ENCODE measurements at places on chromosomes 5 and 9. TPM values are rescaled to one million over a fixed set of nuclear protein-coding genes. Genes with fewer than 3 reads are reported as not detected.
A peak's percentile ranks its signal among the peaks of the same experiment; 100 is the strongest.

GRCh38 chr9:136460772-136461325 is 21.2 kb upstream of the INPP5E start:
- H3K36me3 ChIP-seq: peaks cover 97% of the 10 kb centered on the region
- H3K27ac ChIP-seq: no peak overlapping the region
- H3K4me3 ChIP-seq: no peak overlapping the region

- no peak for DNase-seq
- H3K36me3 ChIP-seq: no peaks in the 10 kb centered on the region
- no peaks in the 10 kb centered on the region for H3K4me1 ChIP-seq
- H3K27ac ChIP-seq: no peak overlapping the region
- H3K4me3 ChIP-seq: no peak overlapping the region
These were observed 9.4 kb downstream of the OR2K2 start for GRCh38 chr9:111320631-111321030.

- DNase-seq: no peak
- no peak overlapping the region for H3K4me3 ChIP-seq
- H3K4me1 ChIP-seq: no peaks in the 10 kb centered on the region
- no peak overlapping the region for H3K27ac ChIP-seq
- H3K27me3 ChIP-seq: no peaks in the 10 kb centered on the region
- no peaks in the 10 kb centered on the region for H3K36me3 ChIP-seq
These were observed 129.5 kb downstream of the NPR3 start for GRCh38 chr5:32840606-32841005.

DNA sequence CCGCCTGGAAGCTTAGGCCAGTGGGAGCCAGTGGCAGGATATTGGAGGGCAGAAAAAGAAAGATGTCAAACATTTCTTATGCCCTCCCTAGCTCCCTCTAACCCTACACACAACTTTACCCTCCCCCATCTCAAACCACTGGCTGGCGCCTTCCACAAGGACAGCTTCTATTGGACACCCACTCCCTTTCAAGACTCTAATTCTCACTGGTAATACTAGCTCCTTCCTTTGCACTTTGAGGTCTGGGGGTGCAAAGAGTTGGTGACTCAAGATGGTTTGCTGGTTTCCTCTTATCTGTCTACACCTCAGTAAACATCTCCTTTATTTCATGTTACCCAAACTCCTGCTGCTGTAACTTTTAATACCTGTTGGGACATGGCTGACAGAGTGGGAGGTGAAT is 11.6 kb upstream of the ITGA1 start:
- H3K27me3 ChIP-seq: no peaks in the 10 kb centered on the region
- DNase-seq: peak; percentile 65
- H3K27ac ChIP-seq: peak overlapping the region; percentile 68
- peak overlapping the region; percentile 34 for H3K4me3 ChIP-seq
- no peaks in the 10 kb centered on the region for H3K36me3 ChIP-seq

OR1J1 gene
- not detected for polyA plus RNA-seq

GRCh38 chr9:134548618-134549017 is 93.0 kb upstream of the COL5A1 start:
- H3K36me3 ChIP-seq: no peaks in the 10 kb centered on the region
- no peak overlapping the region for H3K27ac ChIP-seq
- H3K4me1 ChIP-seq: no peaks in the 10 kb centered on the region
- no peak overlapping the region for H3K4me3 ChIP-seq
- no peaks in the 10 kb centered on the region for H3K27me3 ChIP-seq

DNA sequence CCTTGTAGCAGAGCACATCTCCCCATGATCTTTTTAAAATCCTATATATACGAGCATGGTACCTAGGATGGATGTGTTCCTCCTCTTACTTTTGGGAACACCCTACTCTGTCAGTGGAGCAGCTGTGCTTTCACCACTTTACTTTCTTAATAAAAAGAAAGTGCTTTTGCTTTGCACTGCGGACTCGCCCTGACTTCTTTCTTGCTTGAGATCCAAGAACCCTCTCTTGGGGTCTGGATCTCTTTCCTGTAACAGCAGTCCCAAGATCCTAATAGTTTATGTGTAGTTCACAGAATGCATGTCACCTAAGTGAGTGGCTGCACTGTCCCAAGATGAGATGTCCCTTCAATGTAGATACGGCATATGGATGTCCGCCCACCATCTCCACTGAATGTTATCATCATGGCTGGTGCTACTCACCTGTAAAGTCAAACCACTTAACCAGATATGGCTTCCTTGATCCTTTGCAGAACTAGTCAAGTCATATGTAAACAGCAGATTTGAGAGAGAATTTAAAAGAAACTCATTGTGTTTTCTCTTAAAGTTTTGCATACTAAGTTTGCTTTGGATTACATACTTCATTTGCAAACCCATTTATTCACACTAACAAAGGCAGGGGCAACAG is 1.9 kb downstream of the FGF1 start:
- no peak for DNase-seq
- H3K27me3 ChIP-seq: no peaks in the 10 kb centered on the region
- H3K36me3 ChIP-seq: no peaks in the 10 kb centered on the region
- no peak overlapping the region for H3K27ac ChIP-seq
- H3K4me3 ChIP-seq: no peak overlapping the region

DNA sequence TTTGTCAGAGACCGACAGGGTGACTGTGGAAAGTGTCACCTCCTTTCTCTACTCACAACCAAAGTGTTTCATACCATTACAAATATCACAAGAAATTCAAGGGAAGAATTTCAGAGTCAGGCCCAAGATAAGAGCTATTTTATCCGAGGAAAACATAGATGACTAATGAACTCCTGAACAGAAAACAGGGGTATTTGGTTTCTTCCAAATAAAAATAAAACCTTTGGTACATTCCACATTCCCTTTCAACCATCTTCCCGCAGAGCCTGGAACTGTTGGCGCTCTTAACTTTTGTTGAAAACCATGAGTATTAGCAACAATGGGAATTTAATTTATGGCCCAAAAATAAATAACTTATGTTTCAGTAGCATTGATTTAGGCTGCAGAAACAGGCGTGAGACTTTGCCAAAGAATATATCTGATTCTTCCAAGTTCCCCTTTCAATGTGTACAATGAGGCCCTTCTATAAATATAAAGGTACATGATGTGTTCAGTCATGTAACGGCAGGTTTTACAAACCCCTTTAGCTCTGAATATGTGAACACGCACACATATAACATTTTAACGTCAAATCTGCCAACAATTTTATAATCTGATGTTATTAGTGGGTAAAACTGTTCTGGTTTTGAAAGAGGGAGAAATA is 69.5 kb downstream of the RETREG1 start:
- DNase-seq: no peak
- no peaks in the 10 kb centered on the region for H3K27me3 ChIP-seq
- H3K4me1 ChIP-seq: no peaks in the 10 kb centered on the region
- no peak overlapping the region for H3K4me3 ChIP-seq
- H3K36me3 ChIP-seq: no peaks in the 10 kb centered on the region

GRCh38 chr9:127370672-127371648 is 26.0 kb upstream of the SLC2A8 start:
- H3K4me1 ChIP-seq: peaks cover 5% of the 10 kb centered on the region
- no peaks in the 10 kb centered on the region for H3K27me3 ChIP-seq
- DNase-seq: peak; percentile 87

DRD1 gene
- 0.07 TPM for polyA plus RNA-seq

DNA sequence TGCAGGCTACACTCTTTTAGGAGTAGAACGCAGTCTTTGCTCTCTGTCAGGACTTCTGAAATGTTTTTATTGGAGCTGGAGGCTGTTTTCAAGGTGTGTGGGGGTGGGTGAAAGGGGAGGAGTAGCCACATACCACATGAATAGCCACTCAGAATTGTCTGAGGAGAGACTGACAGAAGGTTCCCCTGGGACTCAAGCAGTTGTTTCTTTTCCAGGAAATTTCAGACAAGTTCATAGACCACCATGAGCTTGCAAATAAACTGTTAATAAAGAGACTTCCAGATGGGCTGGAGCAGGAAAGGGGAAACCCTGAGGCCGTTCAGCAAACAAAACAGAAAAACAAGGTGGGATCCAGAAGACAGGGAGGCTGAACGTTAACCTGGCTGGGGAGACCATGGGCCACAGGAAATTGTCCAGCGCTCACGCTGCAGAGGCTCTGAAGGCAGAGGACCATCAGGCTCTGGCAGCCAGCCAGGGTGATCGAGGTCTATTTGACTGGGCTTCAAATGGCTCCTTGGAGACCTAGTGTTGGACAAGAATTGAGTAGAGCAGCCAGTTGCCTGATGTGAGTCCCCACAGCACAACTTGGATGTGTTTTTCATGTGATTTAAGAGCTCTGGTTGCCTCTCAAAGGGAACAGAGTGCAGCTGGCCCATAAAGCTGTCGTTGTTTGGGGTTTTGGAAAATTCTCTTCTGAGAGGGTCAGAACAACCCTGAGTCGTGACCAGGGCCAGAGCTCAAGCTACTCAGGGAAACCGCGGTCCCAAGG is 159.2 kb upstream of the RAI14 start:
- H3K27me3 ChIP-seq: no peaks in the 10 kb centered on the region
- no peak overlapping the region for H3K4me3 ChIP-seq
- H3K36me3 ChIP-seq: no peaks in the 10 kb centered on the region
- no peaks in the 10 kb centered on the region for H3K4me1 ChIP-seq

GRCh38 chr5:134059758-134060495 is 54.6 kb upstream of the TCF7 start:
- no peaks in the 10 kb centered on the region for H3K27me3 ChIP-seq
- no peak overlapping the region for H3K27ac ChIP-seq
- no peak for DNase-seq
- no peak overlapping the region for H3K4me3 ChIP-seq
- H3K4me1 ChIP-seq: no peaks in the 10 kb centered on the region

PFDN1 gene
- polyA plus RNA-seq: 73.1 TPM

DNA sequence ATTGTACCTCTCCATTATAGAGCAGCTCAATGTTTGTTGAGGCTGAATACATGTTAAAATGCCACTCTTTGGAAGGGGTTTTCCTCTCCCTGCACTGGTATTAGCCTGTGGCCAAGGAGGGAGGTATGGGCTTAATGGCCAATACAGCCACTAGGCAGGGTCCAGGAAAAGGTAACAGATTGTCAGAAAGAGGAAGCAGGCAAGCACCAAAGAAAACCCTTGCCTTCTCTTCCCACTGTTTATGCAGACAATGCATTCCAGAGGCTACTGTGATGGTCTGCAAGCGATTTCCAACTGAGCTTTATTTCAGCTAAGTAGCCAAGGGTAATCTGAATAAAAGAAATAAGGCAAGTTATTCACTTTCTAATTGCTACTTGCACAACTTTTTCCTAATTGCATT is 95.3 kb upstream of the SLC27A6 start:
- no peaks in the 10 kb centered on the region for H3K36me3 ChIP-seq
- DNase-seq: no peak
- no peaks in the 10 kb centered on the region for H3K4me1 ChIP-seq
- no peaks in the 10 kb centered on the region for H3K27me3 ChIP-seq

SAXO1 gene
- polyA plus RNA-seq: not detected

GRCh38 chr5:1291611-1292080 is 3.2 kb downstream of the TERT start:
- peaks cover 10% of the 10 kb centered on the region for H3K4me1 ChIP-seq
- H3K27me3 ChIP-seq: no peaks in the 10 kb centered on the region
- no peaks in the 10 kb centered on the region for H3K36me3 ChIP-seq

DNA sequence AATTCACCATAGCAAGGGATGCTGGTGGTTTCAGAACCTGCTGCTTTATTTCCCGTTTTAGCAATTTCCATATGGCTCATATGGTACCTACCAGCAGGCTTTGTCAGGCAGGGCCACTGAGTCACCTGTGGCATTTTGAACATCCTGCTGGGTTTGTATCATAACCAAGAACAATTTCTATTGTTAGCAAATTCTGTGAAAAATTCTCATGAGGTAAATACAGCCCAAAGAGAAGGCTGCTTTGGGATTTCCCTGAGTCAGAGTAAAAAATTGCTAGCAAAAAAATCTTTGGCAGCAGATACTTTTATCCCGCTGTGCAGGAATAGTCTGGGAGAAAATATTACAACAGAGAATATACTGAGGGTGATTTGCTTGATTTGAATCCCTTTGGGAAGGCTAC is 52.7 kb downstream of the PRR16 start:
- no peaks in the 10 kb centered on the region for H3K27me3 ChIP-seq
- no peaks in the 10 kb centered on the region for H3K36me3 ChIP-seq
- H3K4me3 ChIP-seq: no peak overlapping the region

SLC36A3 gene
- not detected for polyA plus RNA-seq

GRCh38 chr5:177546258-177546741 is 8.1 kb downstream of the FAM193B start:
- no peaks in the 10 kb centered on the region for H3K27me3 ChIP-seq
- no peak overlapping the region for H3K4me3 ChIP-seq
- H3K36me3 ChIP-seq: no peaks in the 10 kb centered on the region
- peak overlapping the region; percentile 83 for H3K27ac ChIP-seq
- H3K4me1 ChIP-seq: no peaks in the 10 kb centered on the region

DNA sequence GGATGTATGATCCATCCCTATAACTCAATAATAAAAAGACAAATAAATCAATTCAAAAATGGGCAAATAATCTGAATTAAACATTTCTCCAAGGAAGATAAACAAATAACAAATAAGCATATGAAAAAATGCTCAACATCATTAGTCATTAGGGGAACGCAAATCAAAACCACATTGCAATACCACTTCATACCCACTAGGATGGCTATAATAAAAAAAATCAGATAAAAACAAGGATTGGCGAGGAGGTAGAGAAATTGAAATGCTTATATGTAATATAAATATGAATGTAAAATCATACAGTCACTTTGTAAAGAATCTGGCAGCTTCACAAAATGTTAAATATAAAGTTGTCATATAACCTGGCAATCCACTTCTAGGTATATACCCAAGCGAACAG is 52.3 kb upstream of the TBCA start:
- no peaks in the 10 kb centered on the region for H3K36me3 ChIP-seq
- DNase-seq: no peak
- H3K27ac ChIP-seq: no peak overlapping the region
- no peaks in the 10 kb centered on the region for H3K27me3 ChIP-seq
- no peaks in the 10 kb centered on the region for H3K4me1 ChIP-seq

ATP10B gene
- 3.4 TPM for polyA plus RNA-seq

- H3K36me3 ChIP-seq: no peaks in the 10 kb centered on the region
- no peaks in the 10 kb centered on the region for H3K27me3 ChIP-seq
- no peaks in the 10 kb centered on the region for H3K4me1 ChIP-seq
- no peak overlapping the region for H3K4me3 ChIP-seq
- no peak overlapping the region for H3K27ac ChIP-seq
These were observed 191.3 kb upstream of the SH3GL2 start for GRCh38 chr9:17387565-17387964.

DNA sequence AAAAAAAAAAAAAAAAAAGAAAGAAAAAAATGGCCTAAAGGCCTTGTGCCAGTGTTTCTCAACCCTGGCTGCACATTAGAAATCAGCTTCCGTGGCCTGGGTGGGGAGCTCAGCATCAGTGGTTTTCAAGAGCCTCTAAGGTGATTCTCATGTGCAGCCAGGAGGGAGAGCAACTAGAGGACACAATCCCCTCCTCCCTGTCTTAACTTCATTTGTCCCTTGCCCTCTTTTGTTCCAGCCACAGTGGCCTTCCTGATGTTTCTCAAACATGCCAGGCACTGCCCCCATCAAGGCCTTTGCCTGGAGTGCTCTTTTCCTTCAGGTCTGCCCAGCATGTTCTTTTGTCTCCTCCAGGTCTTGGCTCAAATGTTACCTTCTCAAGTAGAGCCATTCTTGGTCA is 42.4 kb downstream of the HOMER1 start:
- H3K4me1 ChIP-seq: no peaks in the 10 kb centered on the region
- H3K36me3 ChIP-seq: no peaks in the 10 kb centered on the region
- H3K4me3 ChIP-seq: no peak overlapping the region
- H3K27me3 ChIP-seq: no peaks in the 10 kb centered on the region

All from small intestine (tissue), 16 donors.